HuH-7.5 (cell line): ENCODE measurements at places on chromosomes 16 and 17.

DNA sequence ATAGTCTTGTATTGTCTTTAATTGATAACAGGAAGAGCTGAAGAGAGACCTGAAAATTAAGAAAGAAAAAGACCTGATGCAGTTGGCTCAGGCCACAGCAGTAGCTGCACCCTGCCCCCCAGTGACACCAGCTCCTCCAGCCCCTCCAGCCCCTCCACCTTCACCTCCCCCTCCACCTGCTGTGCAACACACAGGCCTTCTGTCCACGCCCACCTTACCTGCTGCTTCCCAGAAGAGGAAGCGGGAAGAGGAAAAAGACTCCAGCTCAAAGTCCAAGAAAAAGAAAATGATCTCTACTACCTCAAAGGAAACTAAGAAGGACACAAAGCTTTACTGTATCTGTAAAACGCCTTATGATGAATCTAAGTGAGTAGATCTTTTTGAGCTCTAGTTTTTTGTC is 36.8 kb downstream of the C17orf58 start:
- no peak for DNase-seq

DNA sequence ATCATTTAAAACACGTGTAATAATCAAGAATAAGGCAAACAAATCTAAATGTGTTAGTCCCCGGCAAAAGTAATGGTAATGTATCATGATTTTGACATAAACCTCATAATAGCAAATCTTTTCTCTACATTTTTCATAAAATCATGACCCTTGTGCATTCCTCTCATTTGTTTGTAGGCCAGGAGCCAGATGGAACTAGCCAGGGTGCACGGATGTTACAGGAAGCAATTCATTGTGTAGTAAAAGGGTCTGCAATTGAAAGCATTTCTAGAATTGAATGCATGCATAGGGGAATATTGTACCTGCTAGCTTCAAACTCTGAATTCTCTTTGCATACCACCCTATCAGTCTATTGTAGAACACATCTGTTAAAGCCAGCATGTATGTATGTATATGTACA is 66.6 kb downstream of the CNTNAP4 start:
- DNase-seq = no peak

DNA sequence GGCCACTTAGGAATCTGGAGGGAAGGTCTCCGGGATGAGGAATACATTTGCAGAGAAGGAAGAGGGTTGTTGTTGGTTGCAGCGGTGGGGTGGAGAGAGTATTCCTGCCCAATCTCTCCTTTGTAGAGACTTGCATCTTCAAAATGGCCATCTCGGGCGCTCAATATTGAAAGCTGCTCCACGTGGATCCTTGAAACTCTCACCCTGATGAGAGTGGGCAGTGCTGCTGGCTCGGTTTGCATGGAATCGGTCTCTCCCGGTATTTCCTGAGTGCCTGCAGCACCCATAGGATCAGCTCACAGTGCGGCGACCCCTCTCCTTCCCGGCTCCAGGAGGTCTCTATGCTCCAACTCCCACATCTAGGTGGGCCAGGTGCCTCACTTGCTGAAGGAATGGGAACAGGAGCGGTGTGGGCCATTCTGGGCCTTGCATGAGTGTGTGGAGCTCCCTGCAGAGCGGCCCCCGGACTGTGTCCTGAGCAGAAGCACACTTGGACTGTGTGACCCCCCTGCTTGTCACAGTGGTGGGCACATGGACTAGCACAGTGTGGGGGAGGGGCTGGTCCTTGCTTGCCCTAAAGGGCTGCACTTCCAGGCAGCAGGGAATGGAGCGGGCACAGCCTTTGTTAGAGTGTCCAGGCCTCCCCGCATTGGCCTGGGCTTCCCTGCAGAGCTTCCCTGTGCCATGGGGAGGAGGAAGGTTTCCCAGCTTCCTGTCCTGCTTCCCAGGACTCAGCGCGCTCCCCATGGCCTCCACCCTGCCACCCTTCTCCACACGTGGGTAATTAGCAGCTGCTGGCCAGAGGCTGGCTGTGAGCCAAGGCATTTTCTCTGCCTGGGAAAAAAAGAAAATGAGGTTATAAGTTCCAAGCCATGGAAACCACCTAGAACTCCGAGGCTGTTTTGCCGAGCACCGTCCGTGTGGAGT is 139.3 kb downstream of the IRF8 start:
- no peak for DNase-seq

DNA sequence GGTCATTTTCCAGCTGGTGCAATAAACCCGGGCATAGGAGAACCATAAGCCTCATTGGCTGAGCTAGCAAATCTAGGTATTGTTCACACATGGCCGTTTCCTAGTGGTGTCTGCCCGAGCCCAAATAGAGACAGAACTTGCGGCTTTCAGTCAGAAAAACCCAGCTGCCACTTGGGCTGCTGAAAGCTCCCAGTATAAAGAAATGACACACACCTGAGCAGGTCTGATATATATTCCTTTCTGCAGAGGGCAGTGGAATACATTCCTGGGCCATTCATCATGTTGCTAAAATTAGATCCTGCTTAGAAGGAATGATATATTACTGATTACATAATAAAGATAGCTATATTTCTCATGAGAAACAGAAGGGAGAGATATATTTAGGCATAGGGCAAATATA is 83.9 kb upstream of the IRX5 start:
- no peak for DNase-seq

DNA sequence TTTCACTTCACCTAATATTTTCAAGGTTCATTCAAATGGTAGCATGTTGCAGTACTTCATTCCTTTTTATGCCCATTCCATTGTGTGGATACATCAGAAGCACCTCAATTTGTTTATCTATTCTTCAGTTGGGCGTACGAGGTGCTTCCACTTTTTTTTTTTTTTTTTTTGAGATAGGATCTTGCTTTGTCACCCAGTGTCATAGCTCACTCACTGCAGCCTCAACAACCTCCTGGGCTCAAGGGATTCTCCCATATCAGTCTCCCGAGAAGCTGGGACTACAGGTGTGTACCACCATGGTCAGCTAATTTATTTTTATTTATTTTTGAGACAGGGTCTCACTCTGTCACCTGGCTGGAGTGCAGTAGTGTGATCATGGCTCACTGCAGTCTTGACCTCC is 22.5 kb upstream of the SPNS3 start:
- DNase-seq = no peak
